ENCODE measurements at places on chromosomes 1 and 21.

DNA sequence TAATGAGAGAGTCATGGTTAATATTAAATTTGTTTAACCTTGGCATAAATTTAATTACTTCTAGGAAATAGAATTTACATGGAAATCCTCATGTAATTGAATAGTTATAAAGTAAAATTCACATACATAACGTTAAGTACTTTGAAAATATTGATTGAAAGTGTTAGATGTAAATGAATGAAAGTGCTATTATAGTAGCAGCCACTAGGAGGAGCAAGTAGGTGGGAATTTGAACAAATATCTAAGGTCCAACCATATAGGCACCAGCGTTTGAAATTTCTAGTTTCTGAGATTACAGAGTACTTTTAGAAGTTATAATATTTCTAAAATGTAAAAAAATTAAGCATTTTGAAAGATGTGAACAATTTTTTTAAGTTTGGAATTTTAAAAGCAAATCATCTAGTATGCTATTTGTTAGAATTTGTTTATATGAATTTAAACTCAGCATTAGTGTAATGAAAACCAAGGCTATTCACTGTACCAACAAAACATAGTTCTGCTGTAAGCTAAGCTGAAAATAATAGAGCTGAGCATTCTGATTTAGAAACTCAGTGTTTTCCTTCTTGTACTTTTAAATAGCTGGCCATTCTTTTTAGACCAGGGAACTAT is 3.3 kb downstream of the B3GALT2 start:
- H3K27me3 ChIP-seq: no peaks in the 10 kb centered on the region
- DNase-seq: peak; percentile 18
- peaks cover 15% of the 10 kb centered on the region for H3K4me1 ChIP-seq
- no peaks in the 10 kb centered on the region for H3K36me3 ChIP-seq
- H3K4me3 ChIP-seq: no peak overlapping the region
- H3K27ac ChIP-seq: no peak overlapping the region

DNA sequence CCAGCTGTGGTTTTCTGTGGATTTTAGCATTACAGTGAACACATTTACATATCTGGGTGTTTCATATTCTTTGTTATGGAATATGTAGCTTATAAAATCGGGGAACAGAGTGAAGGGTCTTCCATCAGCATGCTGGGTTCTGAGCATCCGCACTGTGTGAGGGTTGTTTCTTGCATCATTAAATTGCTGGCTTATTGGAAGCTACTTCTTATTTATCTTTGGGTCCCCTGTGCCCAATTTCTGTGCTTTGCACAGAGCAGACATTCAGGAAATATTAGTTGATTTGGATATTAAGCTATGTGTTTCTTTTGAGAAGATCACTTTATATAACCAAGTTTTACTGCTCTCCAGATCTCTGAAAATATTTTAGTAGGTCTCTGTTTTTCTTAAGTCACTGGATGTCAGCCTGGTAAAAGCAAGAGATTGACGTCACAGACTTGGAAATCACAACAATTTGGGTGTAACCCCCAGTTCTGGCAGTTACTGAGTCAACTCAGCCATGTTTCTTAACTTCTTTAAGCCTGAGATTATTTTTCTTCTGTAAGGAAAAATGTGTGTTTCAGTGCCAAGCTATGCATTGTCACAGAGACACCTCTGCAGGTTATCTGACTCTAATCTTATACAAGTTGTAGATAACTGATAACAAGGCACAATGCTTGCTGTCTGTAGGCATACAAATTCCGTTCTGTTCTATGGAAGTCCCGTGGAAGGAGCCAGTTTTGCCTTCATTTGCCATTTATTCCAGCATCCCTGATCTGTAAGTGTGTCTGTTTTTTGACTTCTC is 258.3 kb upstream of the KAZN start:
- peaks cover 18% of the 10 kb centered on the region for H3K27me3 ChIP-seq
- H3K36me3 ChIP-seq: no peaks in the 10 kb centered on the region
- no peak overlapping the region for H3K27ac ChIP-seq
- peaks cover 6% of the 10 kb centered on the region for H3K4me1 ChIP-seq

GRCh38 chr1:225567789-225568188 is 85.1 kb downstream of the ENAH start:
- H3K4me1 ChIP-seq: no peaks in the 10 kb centered on the region
- peaks cover 2% of the 10 kb centered on the region for H3K27me3 ChIP-seq
- H3K4me3 ChIP-seq: no peak overlapping the region
- H3K27ac ChIP-seq: no peak overlapping the region
- H3K36me3 ChIP-seq: no peaks in the 10 kb centered on the region

DNA sequence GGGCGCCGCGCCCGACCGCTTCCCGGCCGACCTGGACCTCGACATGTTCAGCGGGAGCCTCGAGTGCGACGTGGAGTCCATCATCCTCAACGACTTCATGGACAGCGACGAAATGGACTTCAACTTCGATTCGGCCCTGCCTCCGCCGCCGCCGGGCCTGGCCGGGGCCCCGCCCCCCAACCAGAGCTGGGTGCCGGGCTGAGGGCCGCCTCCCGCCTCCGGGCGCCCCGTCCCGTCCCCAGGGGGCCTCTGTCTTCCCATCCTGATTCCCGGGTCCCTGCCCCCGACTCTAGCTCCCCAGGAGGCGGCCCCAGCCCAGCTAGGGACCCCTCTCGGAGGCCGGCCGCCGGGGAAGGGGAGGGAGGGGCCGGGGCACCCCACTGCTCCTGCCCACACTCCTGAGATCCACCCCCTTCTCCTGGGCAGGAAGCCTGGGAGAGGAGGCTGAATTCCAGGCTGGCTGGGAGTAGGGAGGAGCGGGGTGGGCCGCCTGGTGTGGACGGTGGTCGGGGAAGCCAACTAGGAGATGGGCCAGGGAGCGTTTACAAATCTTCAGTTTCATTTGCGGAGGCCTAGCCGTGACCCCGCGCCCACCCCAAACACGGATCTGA is 21.4 kb downstream of the FOXO6 start:
- peaks cover 45% of the 10 kb centered on the region for H3K27me3 ChIP-seq
- no peak for DNase-seq
- peaks cover 17% of the 10 kb centered on the region for H3K4me1 ChIP-seq
- no peaks in the 10 kb centered on the region for H3K36me3 ChIP-seq
- H3K27ac ChIP-seq: no peak overlapping the region

- H3K4me3 ChIP-seq: no peak overlapping the region
- H3K27ac ChIP-seq: no peak overlapping the region
- peaks cover 37% of the 10 kb centered on the region for H3K27me3 ChIP-seq
- H3K36me3 ChIP-seq: no peaks in the 10 kb centered on the region
Measured at GRCh38 chr1:211135342-211135950, 1.5 kb upstream of the KCNH1 start.

DNA sequence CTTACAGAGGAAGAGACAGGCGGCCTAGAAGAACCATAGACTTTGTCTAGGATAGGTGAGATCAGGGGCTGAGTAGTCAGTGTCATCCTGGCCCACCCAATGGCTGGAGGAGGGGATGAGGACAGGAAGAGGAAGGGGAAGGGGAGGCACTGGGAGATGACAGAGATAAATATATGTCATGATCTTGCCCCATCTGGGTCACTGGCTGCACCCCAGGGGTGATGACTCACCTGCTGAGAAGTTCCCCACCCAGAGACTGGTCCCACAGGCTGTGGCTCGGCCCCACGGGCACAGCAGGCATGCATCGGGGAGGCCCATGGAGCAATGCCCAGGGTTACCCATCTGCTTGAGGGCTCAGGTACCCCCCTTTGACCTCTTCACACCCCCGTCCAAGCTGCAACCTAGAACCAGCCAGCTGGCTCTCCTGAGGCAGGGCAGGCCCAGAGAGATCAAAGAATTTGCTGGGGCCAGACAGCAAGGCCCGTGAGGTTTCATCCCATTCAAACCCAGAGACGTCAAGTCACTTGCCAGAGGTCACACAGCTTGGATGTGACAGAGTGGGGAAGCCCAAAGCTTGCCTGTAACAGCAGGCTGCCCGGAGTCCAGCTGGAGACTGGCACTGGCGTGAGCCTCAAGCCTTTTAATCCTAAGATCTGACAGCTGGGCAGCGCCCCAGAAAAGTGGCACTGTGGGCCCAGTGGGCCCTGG is 34.7 kb upstream of the CASZ1 start:
- no peak overlapping the region for H3K4me3 ChIP-seq
- no peaks in the 10 kb centered on the region for H3K36me3 ChIP-seq
- no peaks in the 10 kb centered on the region for H3K4me1 ChIP-seq
- H3K27me3 ChIP-seq: peaks cover 14% of the 10 kb centered on the region
- no peak overlapping the region for H3K27ac ChIP-seq

DNA sequence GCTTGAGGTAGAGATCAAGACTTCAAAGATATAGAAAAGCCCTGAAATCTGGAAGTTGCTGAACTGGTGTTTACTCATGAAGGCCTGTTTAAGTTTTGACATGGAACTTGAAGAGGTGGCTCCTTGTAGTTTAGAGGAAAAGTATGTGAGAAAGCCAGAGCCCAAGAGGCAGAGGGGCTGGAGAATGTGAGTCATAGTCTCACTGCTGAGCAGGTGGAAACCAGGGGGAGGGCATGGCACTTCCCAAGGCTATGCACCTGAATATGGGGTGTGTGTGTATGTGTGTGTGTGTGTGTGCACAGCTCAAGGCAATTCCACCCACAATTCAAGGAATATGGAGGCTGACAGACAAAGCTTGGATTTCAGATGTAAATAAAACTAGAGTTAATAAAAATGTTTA is 46.8 kb upstream of the C1orf198 start:
- no peaks in the 10 kb centered on the region for H3K4me1 ChIP-seq
- DNase-seq: no peak
- no peak overlapping the region for H3K27ac ChIP-seq
- H3K27me3 ChIP-seq: no peaks in the 10 kb centered on the region

- no peak for DNase-seq
- no peaks in the 10 kb centered on the region for H3K36me3 ChIP-seq
- H3K27me3 ChIP-seq: peaks cover 20% of the 10 kb centered on the region
- no peak overlapping the region for H3K27ac ChIP-seq
Measured at GRCh38 chr1:46423574-46424240, 29.6 kb downstream of the FAAH start.

DNA sequence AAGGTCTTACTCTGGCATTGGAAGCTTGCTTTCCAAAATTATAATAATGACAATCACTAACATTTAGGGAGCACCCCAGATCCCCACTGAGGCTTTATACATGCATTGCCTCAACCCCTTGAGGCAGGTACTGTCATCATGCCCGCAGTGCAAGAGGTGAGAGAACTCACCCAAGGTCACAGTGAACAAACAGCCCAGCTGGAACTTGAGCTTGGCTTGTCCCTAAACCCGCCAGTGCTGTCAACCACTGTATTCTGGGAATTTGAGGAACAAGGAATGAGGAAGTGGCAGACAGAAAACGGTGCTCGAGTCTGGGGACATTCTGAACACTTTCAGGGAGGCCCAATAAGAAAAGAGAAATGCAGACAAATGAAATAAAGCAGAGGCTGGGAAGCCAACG is 34.6 kb upstream of the TLR5 start:
- peak overlapping the region; percentile 73 for H3K27ac ChIP-seq
- peaks cover 15% of the 10 kb centered on the region for H3K4me1 ChIP-seq

- no peak overlapping the region for H3K27ac ChIP-seq
- no peaks in the 10 kb centered on the region for H3K27me3 ChIP-seq
- no peak for DNase-seq
- H3K4me3 ChIP-seq: no peak overlapping the region
Measured at GRCh38 chr1:246420300-246420699, 86.8 kb downstream of the SMYD3 start.

DNA sequence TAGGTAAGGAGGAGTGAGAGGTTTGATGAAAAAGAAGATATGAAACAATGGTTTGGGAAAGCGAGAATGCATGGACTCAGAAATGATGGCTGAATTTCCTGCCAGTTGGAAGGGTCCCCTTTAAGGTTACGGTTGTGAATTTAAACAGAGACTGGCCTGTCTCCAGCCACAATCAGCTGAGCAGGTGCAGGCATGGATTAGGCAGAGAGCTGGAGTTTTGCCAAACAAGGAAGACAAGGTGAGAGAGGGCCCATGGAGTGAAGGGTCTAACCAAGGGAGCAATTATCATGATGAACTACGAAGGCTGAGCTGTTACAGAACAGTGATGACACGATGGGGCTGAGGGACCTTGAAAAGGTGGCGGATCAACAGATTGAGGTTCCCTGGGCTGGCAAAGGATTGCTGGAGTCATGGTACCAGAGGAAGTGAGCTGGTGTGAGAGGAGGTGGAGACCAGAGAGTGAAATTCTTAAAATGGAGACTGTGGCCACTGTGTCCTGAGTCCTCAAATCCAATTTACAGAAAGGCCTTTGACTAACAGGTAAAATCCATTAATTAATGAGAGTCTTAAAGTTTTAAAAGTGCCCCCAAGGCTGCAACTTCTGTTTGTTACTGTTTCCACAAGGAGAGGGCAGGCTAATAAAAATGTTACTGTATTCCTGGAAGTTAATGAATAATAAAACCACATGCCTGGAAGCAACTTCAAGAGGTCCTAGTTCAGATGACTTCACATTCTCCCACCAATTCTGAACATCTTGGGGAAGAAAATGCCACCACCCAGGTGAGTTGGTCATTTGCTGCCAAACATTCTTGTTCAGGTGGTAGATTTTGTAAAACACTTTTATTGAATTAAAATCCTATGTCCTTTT is 41.5 kb downstream of the LHX9 start:
- H3K4me1 ChIP-seq: peaks cover 4% of the 10 kb centered on the region
- no peak overlapping the region for H3K4me3 ChIP-seq
- no peak overlapping the region for H3K27ac ChIP-seq
- H3K36me3 ChIP-seq: no peaks in the 10 kb centered on the region
- DNase-seq: no peak
- no peaks in the 10 kb centered on the region for H3K27me3 ChIP-seq

GRCh38 chr1:6385488-6386191 is 7.9 kb downstream of the ACOT7 start:
- no peak overlapping the region for H3K27ac ChIP-seq
- H3K36me3 ChIP-seq: no peaks in the 10 kb centered on the region
- no peaks in the 10 kb centered on the region for H3K27me3 ChIP-seq
- H3K4me1 ChIP-seq: no peaks in the 10 kb centered on the region

DNA sequence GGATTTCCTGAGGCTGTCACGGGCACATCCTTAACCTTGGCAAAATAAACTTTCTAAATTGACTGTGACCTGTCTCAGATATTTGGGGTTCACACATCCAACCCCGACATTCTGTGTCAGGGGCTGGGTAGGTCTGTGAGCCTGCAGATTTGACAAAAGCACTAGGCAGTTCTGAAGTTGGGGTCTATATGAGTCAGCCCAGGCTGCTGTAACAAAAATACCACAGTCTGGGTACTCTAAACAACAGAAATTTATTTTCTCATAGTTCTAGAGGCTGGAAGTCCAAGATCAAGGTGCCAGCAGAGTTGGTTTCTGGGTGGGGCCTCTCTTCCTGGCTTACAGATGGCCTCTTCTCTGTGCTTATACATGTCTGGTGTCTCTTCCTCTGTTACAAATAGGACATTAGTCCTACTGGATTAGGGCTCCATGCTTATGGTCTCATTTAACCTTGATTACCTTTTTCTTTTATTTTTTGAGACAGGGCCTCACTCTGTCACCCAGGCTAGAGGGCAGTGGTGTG is 3.0 kb upstream of the CPLANE2 start:
- H3K4me3 ChIP-seq: no peak overlapping the region
- no peaks in the 10 kb centered on the region for H3K27me3 ChIP-seq
- no peak overlapping the region for H3K27ac ChIP-seq
- no peaks in the 10 kb centered on the region for H3K36me3 ChIP-seq

- no peak overlapping the region for H3K27ac ChIP-seq
- H3K27me3 ChIP-seq: peaks cover 2% of the 10 kb centered on the region
- H3K4me3 ChIP-seq: no peak overlapping the region
- no peaks in the 10 kb centered on the region for H3K36me3 ChIP-seq
- peaks cover 13% of the 10 kb centered on the region for H3K4me1 ChIP-seq
- DNase-seq: no peak
Measured at GRCh38 chr1:240462766-240463395, 149.1 kb downstream of the GREM2 start.

GRCh38 chr1:39755965-39756659 is 15.0 kb downstream of the OXCT2 start:
- H3K36me3 ChIP-seq: peaks cover 79% of the 10 kb centered on the region
- DNase-seq: no peak
- no peak overlapping the region for H3K4me3 ChIP-seq
- no peak overlapping the region for H3K27ac ChIP-seq
- H3K4me1 ChIP-seq: no peaks in the 10 kb centered on the region
